Stimulated activated memory B cell treated with anti-CD40 and anti-IgM and Interleukin-4, amounts not matched to agents 10 μg/mL and 1 μg/mL and 100 μg/mL, for 72 hours (primary cell): ENCODE measurements at places on chromosomes 7 and 10.
A peak's percentile ranks its signal among the peaks of the same experiment; 100 is the strongest.

- ATAC-seq = peak; percentile 1
Observed at GRCh38 chr7:106071999-106072714, 40.0 kb downstream of the SYPL1 start.

GRCh38 chr7:129975309-129975708 is 22.5 kb upstream of the UBE2H start:
- no peak for ATAC-seq

DNA sequence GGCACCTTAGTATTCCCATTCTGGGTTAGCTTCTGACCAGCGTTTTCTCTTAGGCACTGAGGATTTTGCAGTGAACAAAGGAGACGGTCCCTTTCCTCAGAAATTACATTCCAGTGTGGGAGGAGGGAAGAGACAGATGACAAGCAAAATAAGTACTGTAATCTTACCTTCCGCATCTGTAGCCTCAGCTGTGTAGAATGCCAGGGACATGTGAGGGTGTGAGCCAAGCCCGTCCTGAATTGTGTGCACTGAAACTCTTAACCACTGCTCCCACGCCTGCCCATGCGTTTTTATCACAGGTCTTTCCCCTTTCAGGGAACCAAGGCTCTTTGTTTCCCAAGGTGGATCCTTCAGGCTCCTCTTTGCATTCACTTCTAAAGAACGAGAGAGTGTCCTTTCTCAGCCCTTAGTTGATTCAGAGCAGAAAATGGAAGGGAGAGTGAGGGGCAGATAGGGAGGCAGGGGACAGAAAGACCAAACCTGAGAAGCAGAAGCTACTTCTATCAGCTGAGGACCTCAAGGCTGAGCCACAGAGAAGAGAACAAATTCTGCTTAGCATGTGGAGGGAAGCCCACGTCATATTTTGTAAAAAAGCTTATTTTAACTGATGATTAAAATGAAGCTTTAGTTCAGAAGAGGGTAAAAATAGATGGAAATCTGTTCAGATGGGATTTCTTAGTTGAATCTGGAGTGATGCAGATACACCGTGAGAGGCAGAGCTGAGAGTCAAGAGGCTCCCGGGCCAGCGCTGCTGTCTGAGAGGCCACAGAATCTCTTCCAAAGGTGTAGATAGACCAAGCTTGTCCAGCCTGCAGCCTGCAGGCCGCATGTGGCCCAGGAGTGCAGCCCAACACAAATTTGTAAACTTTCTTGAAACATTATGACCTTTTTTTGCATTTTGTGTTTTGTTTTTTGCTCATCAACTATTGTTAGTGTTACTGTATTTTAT is 122.5 kb downstream of the CCNY start:
- ATAC-seq = no peak

DNA sequence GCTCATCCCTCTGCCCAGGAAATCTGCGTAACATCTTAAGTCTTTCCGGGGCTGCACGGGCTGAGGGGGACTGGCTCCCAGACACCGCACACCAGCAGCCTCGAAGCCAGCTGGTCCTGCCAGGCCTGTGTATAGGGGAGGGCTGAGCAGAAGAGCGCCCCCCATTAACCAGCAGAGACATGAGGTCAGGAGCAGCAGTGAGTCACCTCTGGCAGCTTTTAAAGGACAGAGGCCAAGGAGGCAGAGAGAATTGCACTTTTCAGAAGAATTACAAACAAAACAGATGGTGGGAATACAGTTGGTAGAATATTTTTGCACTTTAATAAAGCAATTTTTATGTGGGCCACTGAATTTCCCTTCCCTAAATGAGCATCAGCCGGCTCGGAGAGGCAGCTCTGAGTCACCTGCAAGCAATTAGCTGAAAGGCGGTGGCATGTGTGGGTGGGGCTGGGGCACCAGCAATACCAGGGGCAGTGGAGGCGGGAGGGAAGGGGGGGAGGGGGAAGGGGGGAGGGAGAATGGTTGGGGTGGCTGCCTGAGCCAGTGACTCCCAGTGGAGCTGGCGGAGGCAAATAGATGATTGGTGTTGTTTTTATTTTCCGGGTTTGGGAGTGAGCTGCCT is 39.1 kb downstream of the GOLGA7B start:
- ATAC-seq = no peak

GRCh38 chr7:24214670-24215069 is 69.3 kb upstream of the NPY start:
- no peak for ATAC-seq

DNA sequence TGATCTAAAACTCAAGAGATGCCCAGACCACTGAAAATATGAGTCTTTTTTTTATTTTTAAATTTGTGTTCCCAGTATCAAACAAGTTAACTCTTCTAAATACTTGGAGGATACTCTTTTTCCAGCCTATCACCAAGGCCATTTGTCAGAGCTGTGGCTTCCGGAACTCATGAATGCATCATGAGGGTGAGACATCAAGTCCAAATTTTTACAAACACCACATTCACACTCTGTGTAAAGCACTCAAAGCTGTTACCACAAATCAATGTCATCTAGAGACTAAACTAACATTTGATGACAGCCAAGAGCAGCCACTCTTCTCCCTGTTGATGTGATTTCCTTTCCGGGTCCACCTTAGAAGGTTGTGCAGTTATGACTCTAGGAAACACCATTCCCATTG is 43.8 kb upstream of the ARID5B start:
- no peak for ATAC-seq

DNA sequence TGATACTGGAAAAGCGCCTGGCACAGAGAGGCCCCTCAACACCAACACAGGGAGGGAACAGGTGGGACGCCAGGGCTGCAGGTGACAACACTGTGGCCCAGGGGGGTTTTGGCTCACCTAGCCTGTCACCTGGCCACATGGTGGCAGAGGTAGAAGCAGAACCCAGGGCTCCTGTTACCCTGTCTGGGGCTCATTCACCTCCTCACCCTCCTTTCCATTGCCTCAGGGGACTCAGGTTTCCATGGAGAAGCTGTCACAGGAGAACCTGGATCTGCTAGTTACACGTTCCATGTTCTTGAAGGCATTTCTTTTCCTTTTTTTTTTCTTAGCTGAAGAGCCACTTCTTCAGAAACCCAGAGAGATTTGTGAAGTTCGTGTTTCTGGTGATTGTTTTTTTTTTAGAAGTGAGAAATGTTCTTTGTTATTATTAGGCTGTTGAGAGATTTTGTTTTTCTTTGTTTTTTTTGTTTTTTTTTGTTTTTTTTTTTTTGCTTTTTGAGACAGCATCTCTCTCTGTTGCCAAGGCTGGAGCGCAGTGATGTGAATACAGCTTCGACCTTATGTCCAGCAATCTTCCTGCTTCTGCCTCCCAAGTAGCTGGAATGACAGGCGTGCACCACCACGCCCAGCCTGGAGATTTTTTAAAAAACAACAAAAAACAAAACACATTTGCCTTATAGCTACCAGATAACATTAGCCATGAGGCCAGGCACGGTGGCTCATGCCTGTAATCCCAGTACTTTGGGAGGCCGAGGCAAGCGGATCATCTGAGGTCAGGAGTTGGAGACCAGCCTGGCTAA is 16.0 kb downstream of the DENND2A start:
- no peak for ATAC-seq

DNA sequence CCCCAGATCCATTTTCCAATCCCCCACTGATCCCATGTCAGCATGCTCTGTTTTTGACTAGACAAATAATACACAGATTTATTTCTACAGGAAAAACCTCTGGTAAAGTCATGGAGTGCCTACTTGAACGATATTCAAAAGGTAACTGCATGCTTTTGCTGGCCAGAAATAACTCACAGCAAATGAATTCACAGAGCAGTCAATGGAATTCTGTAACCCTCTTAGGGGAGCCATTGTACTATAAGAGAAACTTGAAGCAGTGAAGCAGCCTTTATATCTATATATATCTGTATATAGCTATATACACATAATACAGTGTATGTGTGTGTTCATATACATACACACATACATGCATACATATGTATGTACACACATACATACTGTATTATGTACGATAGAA is 29.0 kb upstream of the MEOX2 start:
- no peak for ATAC-seq

DNA sequence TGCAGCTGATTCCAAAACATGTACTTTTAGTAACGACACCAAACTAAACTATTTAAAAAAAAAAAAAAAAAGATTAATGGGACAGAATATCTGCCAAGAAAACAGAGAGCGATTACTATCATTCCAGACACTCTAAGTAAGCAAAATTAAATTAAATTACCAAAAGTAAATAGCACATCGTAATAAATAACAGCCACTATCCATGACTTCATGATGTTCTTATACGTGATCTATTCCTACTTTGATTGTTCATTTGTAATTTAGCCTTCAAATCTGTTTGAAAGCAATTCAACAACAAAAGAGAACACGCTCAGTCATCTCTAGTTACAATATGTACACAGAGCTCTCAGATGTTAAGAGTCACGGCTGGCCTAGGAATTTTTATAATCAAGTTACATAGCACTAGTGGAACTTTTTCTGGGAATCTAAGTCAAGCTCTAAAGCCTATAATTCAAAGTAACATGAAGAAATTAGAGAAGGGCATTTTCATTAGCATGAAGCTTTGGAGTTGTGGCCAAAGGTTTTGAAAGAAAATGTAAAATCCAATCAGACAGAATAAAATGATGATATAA is 241.7 kb upstream of the NEBL start:
- ATAC-seq = no peak

- ATAC-seq = no peak
Observed at GRCh38 chr10:132714986-132715775, 70.8 kb downstream of the NKX6-2 start.

GRCh38 chr10:3154666-3155065 is 17.9 kb downstream of the PITRM1 start:
- ATAC-seq = no peak
